Brain (organoid and tissue), 16 donors: ENCODE measurements at places on chromosomes 2 and 18.

DNA sequence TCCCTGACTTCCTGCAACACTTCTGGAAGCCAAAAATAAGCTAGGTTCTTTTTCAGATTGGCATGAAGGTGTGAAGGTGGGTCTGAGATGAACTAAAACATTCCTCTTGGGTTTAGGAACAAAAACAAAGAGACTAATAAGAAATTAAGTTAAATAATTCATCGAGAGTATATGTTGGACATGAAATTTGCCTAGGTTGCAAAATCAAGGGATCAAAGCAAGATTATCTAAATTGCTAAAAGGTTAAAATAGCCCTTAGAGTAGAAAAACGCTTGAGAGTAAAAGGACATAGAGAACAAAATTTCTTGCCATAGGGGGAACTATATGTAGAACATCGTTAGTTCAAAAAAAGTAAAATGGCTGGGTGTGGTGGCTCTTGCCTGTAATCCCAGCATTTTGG is 845.9 kb upstream of the NXPH2 start:
- DNase-seq = no peak

GRCh38 chr18:59536166-59536565 is 161.1 kb downstream of the CCBE1 start:
- peak; percentile 79 for DNase-seq

DNA sequence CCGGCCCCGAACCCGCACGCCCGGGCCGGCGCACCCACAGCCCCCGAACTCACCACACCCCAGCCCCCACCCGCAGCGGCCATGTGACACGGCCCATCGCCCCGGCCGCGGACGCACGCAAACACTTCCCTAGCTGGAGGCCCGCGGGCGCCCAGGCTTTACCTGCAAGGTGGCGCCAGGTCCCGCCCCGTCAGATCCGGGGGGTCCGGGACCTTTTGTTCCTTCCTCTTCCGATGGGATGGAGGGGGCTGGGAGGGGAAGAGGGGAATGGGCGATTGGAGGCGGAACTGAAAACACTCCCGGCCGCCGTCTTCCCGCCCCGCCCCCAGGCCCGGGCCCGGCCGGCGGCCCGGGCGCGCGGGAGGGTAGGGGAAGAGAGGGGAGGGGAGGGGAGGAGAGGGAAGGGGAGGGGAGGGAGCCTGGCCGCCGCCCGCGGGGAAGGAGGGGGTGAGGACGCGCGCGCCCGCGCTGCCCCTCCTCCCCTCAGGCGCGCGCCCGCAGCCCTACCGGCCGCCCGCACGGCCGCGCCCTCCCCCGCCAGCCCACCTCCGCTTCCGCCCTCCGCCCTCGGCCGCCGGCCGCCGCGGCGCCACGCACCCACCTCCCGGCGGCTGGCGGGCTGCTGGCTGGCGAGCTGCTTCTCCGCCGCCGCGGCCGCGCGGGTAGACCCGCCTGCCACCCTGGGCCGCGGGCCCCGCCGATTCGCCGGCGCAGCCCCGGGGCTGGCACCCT is at the start of gene SMAD2:
TSS of gene SMAD2 (minus strand) at position 461 of the 732 bp plus-strand sequence. CDS start 33,903 bp downstream, outside the sequence.
- no peak for DNase-seq

- DNase-seq = no peak
These were observed 372.4 kb downstream of the ALK start for GRCh38 chr2:29549069-29549380.

GRCh38 chr2:127122361-127123027 is 15.5 kb upstream of the BIN1 start:
- no peak for DNase-seq

GRCh38 chr2:239991689-239992314 is 33.3 kb downstream of the NDUFA10 start:
- peak; percentile 75 for DNase-seq

DNA sequence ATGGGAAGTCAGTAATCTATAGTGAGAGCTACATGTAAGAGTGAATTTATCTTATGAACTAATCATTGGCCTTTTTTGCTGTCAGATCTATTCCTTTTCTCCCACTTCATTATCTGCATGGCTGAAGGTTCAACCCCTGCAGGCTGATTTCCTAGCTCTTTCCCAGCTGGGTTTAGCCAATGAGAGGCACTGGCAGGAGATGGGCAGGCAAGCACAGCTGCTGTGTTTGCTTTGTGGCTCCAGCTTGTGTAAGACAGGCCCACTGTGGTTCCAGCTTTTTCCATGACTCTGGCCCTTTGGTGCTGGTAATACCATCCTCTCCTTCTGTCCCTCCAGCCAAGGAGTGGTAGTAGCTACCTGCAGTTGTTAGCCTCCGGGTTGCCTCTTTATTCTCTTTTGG is 248.8 kb downstream of the PLCL1 start:
- DNase-seq = no peak

- no peak for DNase-seq
These were observed 143.4 kb upstream of the CYP26B1 start for GRCh38 chr2:72291059-72291458.

DNA sequence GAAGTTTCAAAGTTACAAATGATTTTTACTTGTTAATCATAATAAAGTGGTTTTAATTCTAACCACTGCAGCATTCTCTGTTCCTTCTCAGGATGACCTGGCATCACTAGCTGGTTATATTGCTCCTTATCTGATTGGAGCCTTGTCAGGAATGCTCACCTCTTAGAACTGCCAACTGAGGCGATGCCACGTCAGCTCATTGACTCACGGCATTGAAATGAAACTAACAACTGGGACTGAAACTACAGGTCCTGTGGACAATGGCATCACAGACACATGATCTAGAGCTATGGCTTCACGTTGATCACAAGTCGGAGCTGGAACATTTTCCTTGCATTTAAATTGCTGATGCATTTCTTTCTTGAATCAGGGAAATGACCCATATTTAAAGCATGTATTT is 54.9 kb upstream of the MAP2 start:
- DNase-seq = no peak

DNA sequence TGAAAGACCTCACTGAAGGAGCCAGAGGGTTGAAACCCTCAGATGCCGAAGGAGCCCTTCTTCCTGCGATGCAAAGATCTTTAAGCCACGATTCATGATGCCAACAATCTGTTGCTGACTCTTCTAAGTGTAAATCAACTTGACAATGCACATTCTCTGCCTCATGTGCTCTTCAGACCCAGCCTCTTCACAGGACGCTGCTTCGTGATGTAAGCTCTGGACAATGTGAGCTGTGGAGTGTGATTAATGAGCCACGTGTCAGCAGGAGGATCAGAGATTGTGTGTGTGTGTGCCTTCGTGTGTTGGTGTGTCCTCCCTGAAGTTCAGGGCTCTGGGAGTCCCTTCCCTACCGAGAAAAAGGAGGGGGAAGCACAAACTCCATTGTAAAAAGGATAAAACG is 26.5 kb upstream of the TWIST2 start:
- no peak for DNase-seq

DNA sequence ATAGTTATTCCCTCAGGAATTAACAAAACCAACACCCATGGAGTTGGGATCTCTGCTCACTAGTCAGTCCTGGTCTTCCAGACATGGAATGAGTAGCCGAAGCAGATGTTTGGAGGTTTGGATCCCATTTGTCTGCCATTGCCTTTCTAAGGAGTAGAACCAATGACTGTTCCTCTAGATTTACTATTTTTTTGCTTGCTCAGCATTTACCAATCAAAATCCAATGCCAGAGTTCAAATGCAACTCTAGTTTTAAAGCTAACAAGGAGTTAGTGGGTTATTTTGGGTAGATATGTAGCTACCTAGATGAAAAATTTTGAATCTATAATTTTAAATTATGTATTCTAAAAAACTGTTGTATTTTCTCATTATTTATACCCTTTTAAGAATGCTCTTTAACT is 62.6 kb downstream of the MALT1 start:
- no peak for DNase-seq
